ENCODE measurements at places on chromosomes 5 and 9.

DNA sequence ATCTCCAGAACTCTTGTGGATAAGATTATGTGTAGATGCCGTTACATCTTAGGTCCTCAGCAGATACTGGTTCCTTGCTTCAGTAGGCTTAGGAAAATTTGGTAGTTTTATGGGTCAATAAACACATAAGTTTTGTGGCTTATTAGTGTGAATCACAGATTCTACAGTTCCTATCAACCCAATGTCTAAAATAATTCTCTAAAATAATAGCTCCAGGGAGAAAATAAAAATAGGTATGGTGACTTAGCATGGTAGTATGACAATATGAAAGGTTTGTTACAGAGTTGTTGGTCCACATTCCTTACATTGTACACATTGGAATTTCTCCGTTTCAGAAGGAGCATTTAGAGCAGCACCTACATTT is 91.7 kb downstream of the AOPEP start:
- DNase-seq: no peak

DNA sequence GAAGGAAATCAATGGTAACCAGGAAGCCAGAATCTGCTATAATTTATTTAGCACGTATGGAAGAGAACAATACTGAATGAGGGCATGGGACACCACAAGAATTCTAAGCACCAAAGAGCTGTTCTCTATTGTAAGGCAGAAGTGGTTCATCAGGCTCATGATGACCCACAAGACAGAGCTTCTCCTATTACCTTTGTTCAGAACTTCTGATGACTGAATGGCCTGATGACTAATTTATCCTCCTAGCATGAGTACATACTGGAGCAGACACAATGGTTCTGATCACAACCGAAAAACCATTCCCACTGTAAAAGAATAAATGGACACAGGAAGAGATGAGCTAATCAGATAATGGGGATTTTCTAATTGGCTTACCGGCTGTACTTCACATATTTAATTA is 329.8 kb upstream of the PDE4D start:
- DNase-seq: no peak

DNA sequence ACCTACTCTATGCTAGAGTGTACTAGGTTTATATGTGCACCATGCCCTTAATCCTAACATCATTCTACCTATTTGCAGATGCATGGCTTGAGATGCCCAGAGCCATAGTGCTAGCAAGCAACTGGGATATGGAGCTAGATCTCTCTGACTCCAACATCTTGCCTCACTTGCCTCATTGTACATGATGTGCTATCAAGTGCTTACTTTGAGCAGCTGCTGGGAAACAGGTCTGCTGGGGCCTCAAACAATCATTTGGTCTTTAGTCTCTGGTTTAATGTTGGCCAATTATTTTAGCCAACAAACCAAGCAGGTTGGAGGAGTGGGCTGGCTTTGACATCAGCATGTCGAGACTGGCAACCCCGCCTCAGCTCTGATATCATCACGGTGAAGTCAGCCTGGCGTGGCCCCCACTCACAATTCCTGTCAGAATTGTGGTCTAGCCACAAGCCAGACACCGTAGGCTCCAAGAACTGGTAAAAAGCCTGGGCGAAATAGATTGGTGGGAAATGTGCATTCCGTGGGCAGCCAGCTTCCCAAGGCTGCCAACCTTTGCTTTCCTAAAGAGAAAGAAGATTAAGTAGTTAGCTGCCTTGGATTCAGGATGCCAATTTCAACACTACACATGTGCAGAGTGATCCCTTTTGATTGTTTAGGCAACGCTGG is 21.1 kb upstream of the GAS1 start:
- no peak for DNase-seq

DNA sequence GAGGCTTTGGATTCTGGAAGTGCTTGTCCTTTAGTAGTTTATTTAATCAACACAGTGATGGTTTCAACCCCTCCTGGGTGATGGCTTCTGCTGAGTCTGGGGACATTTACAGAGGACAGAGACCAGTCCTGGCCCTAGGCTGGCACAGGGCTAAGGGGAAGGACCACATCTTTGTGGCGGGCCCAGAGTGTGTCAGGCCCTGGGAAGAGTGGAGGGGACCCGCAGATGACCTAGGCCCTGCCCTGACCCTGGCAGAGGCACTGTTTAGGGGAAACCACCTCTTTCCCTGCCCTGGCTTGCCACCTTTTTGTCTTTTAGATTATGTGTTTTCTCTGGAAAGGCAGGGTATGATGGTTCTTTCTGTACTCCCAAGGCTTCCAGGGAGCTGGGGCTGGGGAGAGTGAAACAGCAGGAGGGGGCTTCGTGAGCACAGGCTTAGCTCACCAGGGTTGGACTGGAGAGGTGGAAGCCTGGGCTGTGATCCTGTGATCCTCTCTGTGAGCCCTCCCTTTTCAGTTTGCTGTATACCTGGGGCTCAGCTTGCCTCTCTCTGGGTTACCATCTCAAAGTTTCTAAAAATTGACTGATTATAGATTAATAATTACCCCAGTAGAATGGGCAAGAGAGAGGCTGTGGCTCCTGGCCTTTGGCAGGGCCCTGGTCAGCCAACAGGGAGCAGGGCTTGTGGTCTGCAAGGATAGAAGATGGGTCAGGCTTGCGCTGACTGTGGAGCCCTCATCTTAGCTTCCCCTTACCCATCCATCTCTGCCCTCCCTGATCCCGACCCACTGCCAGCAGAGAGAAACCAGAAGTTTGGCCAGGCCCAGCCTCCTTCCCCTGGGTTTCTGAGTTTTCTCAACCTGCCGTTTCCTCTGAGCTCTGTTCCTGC is 1.7 kb upstream of the SYNPO start:
- no peak for DNase-seq

DNA sequence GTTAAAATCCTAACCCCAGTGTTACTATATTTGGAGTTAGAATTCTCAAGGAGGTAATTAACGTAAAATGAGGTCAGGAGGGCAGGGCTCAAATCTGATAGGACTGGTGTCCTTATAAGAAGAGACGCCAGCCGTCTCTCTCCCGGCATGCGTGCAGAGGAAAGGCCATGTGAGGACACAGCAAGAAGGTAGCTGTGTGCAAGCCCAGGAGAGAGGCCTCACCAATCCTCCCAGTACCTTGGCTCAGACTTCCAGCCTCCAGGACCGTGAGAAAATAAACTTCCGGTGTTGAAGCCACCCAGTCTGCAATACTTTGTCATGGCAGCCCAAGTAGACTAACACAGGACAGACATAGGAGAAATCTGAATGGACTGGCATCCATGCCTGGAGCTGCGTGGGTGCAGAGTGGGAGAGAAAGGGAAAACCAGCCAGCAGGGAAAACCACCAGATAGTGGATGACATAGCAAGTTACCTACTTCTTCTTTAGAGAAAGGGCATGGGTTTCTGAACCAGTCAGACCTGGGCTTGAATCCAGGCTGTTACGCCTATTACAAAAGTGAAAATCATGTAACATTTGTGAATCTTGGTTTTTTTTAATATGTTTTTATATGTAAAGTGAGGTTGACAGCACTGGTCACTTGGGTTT is 89.2 kb downstream of the FSTL4 start:
- DNase-seq: no peak

- no peak for DNase-seq
Measured at GRCh38 chr9:121809356-121810050, 158.1 kb downstream of the DAB2IP start.

GRCh38 chr5:168807287-168807686 is 228.1 kb upstream of the PANK3 start:
- DNase-seq: no peak

DNA sequence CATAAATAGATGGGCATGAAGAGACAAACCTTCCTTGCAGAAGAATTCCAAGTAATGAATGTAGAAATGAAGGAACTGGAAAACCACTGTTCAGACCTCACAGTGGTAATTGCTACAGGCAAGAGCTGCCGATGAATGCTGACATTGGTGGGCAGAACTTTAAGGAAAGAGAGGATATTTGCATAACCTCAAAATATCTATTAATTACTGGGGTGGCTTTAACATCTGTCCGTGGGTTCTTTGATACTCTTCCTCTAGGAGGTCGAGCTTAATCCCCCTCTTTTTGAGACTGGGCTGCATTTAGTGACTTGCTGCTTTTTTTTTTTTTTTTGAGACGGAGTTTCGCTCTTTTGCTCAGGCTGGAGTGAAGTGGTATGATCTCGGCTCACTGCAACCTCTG is 34.7 kb downstream of the LAMC3 start:
- no peak for DNase-seq

DNA sequence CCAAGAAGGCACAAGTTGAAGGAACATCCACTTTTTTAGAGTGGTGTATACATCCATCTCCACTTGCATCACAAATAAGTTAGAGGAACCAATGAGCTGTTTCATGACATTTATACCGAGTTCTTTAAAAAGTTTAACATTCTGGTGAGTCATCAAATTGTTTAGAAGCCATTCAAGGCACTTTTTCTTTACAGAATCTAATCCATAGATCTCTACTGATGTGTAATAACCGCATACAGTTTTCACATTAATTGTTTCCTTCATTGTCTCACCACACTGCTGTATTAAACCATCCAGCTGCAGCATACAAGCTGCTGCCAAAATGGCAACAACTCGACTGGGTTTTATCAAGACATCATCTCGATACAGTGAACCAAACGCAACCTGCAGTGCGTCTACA is 744 bp downstream of the GMCL2 start:
- no peak for DNase-seq

- DNase-seq: no peak
Measured at GRCh38 chr5:110590187-110590586, 136.3 kb downstream of the TMEM232 start.

DNA sequence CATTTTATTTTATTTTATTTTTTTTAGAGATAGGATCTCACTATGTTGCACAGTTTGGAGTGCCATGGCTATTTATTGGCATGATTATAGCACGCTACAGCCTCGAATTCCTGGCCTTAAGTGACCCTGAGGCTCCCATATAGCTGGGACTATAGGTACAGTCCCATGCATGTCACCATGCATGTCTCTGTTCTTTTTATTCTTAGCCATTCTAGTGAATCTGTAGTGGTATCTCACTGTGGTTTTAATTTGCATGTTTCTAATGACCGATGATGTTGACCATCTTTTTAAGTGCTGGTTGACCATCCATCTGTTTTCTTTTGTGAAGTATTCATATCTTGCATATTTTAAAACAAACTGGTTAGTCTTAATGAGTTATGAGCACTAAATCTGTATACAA is 76.1 kb downstream of the SLC44A1 start:
- DNase-seq: no peak

- no peak for DNase-seq
Measured at GRCh38 chr5:108003178-108003577, 332.4 kb upstream of the EFNA5 start.

- DNase-seq: no peak
Measured at GRCh38 chr5:104598285-104598684, 1035.7 kb upstream of the NUDT12 start.

GRCh38 chr5:149470942-149471341 is 80.3 kb downstream of the CSNK1A1 start:
- DNase-seq: no peak

- DNase-seq: no peak
Measured at GRCh38 chr5:96087939-96088338, 126.3 kb upstream of the ELL2 start.

Data from T-helper 9 cell (primary cell).